Activated T-helper 2 cell treated with anti-CD3 and anti-CD28 coated beads, Interferon-gamma antibody, Interleukin-2, Interleukin-4, amounts not matched to agents 10 μg/mL and 5 μg/mL and 100 μg/mL, durations not matched to agents 14 hours and 24 hours and 36 hours (primary cell): ENCODE measurements at places on chromosomes 1 and 21. TPM values are rescaled to one million over a fixed set of nuclear protein-coding genes. Genes with fewer than 3 reads are reported as not detected.

Gene TMEM82
- total RNA-seq: not detected in 2 replicates

Gene SERPINC1
- 0.16 TPM in 1 of 2 replicates, not detected in the other for total RNA-seq

Gene RNU1-2
- 2,033 and 2,369 TPM in 2 replicates for total RNA-seq

Gene LCE3E
- not detected in 2 replicates for total RNA-seq

GRCh38 chr1:105686874-105687690, 1369.4 kb upstream of the PRMT6 start:
- DNase-seq: no peak

GRCh38 chr1:151862604-151863003, 9.1 kb upstream of the THEM5 start:
- DNase-seq: no peak

DNA sequence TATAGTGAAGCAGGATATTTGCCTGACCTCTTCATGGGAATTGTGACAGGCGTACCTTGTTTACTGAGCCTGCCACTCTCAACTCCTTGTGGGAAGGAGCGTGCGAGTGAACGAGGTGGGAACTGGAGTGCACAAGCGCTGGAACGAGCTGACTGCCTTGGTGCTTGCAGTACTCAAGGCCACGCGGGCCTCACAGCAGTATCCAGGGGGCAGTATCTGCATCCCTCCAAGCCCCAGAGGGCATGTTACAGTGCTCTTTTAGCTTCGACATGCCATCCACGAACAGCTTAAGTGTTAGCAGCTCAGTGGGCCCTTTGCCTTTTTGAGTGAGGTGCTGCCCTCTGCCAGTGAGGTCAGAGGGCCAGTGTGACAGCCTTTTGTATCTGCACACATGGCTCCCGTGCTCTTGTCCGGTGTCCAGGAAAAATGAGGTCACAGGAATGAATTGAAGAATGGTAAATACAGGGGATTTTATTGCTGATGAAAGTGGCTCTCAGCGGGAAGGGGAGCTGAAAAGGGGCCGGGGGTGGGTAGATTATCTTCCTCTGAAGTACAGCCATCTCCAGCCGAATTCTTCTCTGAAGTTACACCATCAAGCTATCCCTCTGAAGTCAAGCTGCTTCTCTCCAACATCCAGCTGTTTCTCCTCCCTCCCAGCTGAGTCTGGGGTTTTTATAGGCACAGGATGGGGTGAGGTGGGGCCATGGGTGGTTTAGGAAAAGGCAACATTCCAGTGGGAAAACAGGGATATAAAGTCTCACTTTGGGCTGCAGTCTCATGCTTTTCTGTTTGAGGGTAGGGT, 69.3 kb downstream of the EPB41 start:
- no peak for DNase-seq

- DNase-seq: no peak
Measured at GRCh38 chr1:206000641-206001339, 2.4 kb downstream of the RAB7B start.

DNA sequence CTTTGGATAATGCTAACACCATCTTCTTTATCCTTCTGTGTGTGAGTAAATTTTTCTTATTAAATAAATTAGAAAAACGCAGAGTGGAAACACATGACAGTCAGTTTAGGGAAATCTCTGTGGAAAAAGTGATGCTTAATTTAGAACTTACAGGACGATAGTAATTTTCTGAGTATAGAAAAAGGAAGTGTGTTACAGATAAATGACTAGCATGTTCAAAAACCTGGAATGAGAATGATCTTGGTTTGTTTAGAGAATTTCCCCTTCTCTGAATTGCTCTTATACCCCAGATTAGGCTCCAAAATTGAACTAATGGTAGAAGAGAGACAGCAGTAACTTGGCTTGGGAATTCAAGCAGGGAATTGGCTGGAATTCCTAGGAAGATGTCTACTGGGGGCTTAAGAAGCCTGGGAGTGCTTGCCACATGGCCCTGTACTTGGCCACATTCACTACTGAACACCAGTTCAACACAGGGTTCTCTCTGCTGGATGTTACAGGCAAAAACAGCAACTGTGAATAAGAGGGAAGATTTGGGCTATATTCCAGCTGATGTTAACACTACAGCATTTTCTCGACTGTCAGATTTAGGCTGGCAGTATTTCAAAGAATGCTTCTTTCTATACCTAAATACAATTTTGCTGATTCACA, 1004.2 kb downstream of the TTLL7 start:
- no peak for DNase-seq

DNA sequence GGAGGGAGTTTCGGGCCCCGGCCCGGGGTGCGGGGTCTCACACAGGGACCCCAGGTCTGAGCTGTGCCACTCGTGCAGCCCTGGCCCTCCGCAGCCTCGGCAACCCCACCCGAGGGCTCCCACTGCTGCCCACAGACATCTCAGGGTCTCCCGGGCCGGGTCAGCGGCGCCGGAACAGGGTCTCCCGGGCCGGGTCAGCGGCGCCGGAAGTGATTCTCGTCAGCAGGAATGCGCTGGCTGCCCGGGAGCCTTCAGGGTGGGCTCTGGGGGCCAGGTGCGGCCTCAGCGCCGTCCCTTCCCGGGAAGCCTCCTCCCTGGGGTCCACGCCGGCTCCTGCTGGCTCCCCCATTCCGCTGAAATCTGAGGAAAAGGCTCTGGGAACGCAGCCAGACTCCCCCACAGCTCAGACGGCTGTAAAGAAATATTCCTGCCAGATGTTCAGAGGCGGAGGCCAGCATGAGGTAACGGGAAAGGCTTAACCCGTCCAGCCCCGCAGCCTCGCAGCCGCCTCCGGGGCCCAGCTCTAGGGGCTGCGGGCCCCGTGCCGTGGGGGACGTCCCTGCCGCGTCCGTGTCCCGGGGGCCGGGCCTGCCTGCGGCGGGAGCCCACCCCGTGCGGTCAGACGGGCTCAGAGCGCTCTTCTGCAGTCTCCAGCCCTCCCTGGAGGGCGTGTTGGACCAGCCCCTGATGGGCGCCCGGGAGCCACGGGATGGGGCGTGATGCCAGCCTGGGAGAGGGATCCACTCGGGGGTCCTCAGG, 8.7 kb upstream of the COL6A1 start:
- DNase-seq: no peak

DNA sequence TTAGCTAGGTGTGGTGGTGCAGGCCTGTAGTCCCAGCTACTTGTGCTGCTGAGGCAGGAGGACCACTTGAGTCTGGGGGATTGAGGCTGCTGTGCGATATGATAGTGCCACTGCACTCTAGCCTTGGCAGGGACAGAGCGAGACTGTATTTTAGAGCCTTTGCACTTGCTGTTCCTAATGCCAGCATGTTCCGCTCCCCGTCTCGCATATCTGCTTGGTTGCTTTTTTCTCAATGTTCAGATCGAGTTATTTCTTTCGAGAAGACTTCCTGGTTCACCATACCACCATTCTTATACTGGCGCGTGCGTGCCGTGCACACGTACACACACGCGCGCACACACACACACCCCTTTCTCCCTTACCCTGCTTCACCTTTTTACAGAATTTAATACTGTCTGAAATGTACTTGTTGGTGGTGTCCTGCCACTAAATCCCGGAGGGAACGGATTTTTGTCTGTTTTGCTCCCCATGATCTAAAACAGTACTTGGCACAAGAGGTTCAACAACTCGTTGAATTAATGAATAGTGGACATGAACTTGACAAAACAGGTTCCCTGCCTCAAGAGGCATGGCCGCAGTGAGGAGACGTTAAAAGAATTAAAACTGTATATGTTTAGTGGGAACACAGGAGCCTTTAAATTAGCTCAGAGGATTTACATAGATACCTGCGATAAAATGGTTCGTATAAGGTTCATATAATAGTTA, 1.1 kb upstream of the RPRD2 start:
- no peak for DNase-seq

DNA sequence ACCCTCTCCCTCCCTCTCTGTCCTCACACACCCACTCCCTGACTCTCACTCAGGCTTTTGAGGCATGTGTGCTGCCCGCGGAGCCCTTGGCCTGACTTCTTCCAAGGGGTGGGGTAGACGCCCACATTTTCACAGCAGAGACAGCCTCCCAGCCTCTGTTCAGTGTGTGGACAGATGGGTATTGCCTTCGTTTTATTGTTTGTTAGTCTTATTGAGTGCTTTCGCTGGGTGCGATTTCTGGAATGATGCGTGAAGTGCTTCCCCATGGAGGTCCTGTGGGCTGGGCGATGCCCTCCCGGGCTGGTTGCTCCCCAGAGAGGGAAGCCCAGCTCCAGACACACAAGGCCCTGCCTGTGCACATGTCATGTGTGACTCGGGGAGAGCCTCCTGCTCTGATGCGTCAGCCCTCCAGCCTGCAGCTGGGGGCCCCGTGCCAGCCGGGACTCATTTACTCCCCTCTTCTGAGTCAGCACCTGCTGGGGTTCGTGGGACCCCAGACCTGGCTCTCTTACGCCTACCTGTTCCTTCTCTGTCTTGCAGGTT, 14.7 kb downstream of the PDXK start:
- no peak for DNase-seq
